ENCODE measurements at places on chromosomes 2 and 18. TPM values are rescaled to one million over a fixed set of nuclear protein-coding genes. Genes with fewer than 3 reads are reported as not detected.

GRCh38 chr2:11540148-11540995 lies 6.5 kb downstream of the GREB1 start:
- DNase-seq: no peak

Gene GLI2
- 0.14 TPM for total RNA-seq

- DNase-seq: no peak
These were observed 18.3 kb upstream of the ALLC start for GRCh38 chr2:3639653-3640052.

- no peak for DNase-seq
These were observed 237.3 kb downstream of the CALCRL start for GRCh38 chr2:187210726-187211125.

DNA sequence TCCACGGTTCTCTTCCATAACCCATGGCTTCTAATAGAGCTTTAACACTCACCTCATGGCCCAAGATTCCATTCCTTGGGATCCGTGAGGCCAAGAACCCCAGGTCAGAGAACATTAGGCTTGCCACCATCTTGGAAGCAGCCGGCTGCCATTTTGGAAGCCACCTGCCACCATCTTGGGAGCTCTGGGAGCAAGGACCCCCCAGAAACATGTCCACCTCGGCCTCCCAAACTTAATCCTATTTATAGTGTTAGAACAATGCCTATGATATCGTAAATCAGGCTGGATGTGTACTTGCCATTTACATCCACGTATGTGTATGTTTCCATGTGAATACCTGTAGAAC lies 39.9 kb upstream of the HAAO start:
- DNase-seq: no peak
